ENCODE measurements at places on chromosomes 2 and 18. TPM values are rescaled to one million over a fixed set of nuclear protein-coding genes. Genes with fewer than 3 reads are reported as not detected.

GRCh38 chr2:62870966-62871365 is 165.5 kb downstream of the EHBP1 start:
- H3K27ac ChIP-seq, result no peak overlapping the region
- no peaks in the 10 kb centered on the region for H3K4me1 ChIP-seq
- H3K27me3 ChIP-seq, result no peaks in the 10 kb centered on the region

- no peak for DNase-seq
- H3K36me3 ChIP-seq, result no peaks in the 10 kb centered on the region
- no peak overlapping the region for H3K27ac ChIP-seq
- no peak overlapping the region for H3K4me3 ChIP-seq
These were observed 107.6 kb upstream of the CYRIA start for GRCh38 chr2:16773080-16773713.

- DNase-seq, result no peak
- H3K36me3 ChIP-seq, result no peaks in the 10 kb centered on the region
- H3K27ac ChIP-seq, result peak overlapping the region; percentile 77
- peaks cover 47% of the 10 kb centered on the region for H3K4me1 ChIP-seq
- peak overlapping the region; percentile 93 for H3K4me3 ChIP-seq
These were observed 755 bp downstream of the SPAST start for GRCh38 chr2:32064021-32064601.

DNA sequence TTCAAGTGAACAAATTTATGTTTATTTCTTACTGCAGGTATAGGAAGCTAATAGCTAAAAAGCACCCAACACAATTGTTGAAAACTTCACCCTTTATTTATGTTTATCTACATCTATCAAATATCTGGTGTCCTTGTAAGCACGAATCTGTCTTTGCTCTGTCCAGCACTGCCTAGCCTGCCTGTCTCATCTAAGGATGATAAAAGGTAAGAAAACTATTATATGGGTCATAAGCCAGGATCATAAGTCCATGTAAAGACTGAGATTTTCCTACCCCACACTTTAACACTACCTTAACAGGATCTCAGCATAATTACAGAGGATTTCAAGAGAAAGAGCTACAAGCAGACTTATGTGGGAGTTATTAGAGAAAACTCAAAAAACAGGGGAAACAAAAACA is 365.6 kb upstream of the TMEFF2 start:
- no peak overlapping the region for H3K4me3 ChIP-seq
- H3K36me3 ChIP-seq, result no peaks in the 10 kb centered on the region

DNA sequence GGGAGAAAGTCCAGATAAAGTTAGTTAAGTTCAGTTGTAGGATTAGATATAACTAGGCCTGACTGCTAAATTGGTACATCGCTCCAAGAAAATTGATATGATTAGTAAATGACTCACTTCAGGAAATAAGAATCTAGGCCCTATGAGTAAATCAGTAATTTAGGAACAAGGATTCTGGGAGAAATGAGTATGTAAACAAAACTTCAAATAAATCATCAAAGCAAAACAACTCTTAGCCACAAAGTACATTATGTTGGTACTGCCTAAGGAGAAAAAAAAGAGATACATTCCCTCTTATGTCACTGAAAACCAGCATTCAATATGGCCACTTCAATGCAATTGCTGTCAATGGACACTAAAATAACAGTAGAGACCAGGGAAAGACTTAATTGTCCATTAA is 529.1 kb downstream of the ZNF804A start:
- DNase-seq, result no peak
- no peak overlapping the region for H3K4me3 ChIP-seq
- no peaks in the 10 kb centered on the region for H3K36me3 ChIP-seq
- no peaks in the 10 kb centered on the region for H3K27me3 ChIP-seq

- no peaks in the 10 kb centered on the region for H3K4me1 ChIP-seq
- no peak overlapping the region for H3K4me3 ChIP-seq
- DNase-seq, result no peak
- H3K27ac ChIP-seq, result no peak overlapping the region
- no peaks in the 10 kb centered on the region for H3K36me3 ChIP-seq
These were observed 66.9 kb upstream of the MAP3K20 start for GRCh38 chr2:173008786-173009185.

GRCh38 chr18:78649421-78649820 is 330.2 kb upstream of the SALL3 start:
- H3K27me3 ChIP-seq, result no peaks in the 10 kb centered on the region
- no peaks in the 10 kb centered on the region for H3K36me3 ChIP-seq
- H3K4me1 ChIP-seq, result no peaks in the 10 kb centered on the region
- H3K4me3 ChIP-seq, result no peak overlapping the region
- H3K27ac ChIP-seq, result no peak overlapping the region
- DNase-seq, result no peak

DNA sequence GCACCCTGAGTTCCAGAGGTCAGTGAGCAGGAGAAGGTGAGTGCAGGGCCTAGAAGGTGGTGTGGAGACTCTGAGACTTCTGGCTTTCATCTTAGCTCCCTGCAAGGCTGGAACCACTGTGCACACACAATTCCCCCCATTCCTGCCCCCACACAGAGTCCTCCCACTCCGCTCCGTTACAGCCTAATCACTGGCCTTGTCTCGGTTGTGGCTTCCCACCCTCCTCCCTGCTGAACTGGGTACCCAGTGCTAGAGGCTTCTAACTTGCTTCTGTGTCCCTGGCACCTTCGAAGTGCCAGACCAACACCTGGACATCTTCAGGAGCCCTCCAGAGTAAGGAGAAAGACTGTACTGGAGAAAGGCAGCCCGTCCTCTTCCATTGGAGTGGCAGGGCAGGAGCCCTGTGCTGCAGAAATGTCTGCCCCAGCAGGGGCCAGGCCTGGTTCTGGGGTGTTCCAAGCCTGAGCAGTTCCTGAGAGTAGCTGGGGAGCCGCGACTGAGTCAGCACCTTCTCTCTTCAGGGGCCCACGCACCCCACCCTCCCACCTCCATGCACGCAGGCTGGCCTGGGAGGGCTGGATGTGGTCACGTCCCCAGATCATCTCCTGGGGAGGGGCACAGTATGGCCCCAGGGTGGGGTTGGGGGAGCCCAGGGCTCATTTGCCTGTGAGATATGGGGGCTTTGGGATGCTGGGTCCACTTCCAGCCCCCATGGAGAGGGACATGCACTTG is 23.4 kb downstream of the CROCC2 start:
- no peaks in the 10 kb centered on the region for H3K4me1 ChIP-seq
- no peak overlapping the region for H3K27ac ChIP-seq
- DNase-seq, result no peak

DNA sequence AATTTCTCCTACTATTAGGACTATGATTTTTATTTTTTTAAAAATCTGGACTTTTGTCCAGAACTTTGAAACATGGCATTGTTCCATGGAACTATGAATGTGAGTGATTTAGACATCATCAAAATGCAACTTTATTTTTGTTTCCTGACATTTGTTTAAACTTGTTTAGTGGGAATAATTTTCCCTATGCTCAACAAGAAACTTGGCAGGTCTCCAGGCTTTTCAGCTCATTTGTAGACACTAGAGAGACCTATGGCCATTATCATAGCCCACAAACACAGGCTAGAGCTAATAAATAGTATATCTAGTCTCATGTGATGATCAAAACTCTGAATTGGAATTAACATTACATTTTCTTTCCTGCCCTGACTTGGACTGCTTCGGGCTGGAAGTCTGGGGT is 145.1 kb upstream of the CELF4 start:
- no peaks in the 10 kb centered on the region for H3K36me3 ChIP-seq
- H3K4me1 ChIP-seq, result no peaks in the 10 kb centered on the region
- H3K27ac ChIP-seq, result no peak overlapping the region
- no peak for DNase-seq

- H3K27me3 ChIP-seq, result no peaks in the 10 kb centered on the region
- peaks cover 5% of the 10 kb centered on the region for H3K4me1 ChIP-seq
- peak within 1 kb of the TSS; percentile 27 for H3K27ac ChIP-seq
- no peaks in the 10 kb centered on the region for H3K36me3 ChIP-seq
- no peak within 1 kb of the TSS for H3K4me3 ChIP-seq
These were observed at the start of gene FAM124B for GRCh38 chr2:224401641-224402342. Gene FAM124B, minus strand, starts transcription at chr2:224402107. Its CDS starts 339 bp downstream, at chr2:224401768.

- no peaks in the 10 kb centered on the region for H3K36me3 ChIP-seq
- H3K4me3 ChIP-seq, result no peak overlapping the region
- H3K27me3 ChIP-seq, result no peaks in the 10 kb centered on the region
- H3K4me1 ChIP-seq, result no peaks in the 10 kb centered on the region
These were observed 139.1 kb downstream of the CYP26B1 start for GRCh38 chr2:72008608-72009007.

DNA sequence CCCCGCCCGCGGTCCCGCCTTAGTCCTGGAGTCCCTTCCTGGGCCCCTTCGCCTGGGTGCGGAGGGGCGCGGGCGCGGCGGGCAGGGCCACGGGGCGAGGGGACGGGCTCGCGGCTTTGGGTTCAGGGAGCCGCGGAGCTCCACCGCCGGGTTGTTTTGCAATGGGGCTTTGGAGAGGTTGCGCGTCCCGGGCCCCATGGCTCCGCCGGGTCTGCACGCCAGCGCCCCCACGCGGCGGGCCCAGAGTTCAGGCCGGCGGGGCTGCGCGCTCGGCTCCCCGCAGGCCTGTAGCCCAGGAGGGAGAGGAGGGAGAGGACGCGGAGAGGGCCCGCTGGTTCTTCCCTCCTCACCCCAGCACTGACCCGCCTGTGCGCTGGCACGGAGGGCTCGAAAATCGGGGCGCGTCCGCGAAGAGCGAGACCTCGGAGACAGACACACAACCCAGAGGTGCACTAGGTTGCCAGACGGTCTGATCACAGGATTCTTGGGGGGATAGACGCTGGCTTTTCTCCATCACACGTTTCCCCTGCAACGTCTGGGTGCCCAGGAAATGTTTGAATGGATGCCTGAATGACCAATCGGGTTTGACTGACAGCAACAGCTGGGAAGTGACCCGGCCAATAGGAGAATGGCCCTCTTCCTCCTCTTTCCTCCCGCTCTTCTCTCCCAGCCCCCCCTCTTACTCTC is 4.9 kb upstream of the SIX2 start:
- no peak for DNase-seq
- H3K27me3 ChIP-seq, result peaks cover 24% of the 10 kb centered on the region

DNA sequence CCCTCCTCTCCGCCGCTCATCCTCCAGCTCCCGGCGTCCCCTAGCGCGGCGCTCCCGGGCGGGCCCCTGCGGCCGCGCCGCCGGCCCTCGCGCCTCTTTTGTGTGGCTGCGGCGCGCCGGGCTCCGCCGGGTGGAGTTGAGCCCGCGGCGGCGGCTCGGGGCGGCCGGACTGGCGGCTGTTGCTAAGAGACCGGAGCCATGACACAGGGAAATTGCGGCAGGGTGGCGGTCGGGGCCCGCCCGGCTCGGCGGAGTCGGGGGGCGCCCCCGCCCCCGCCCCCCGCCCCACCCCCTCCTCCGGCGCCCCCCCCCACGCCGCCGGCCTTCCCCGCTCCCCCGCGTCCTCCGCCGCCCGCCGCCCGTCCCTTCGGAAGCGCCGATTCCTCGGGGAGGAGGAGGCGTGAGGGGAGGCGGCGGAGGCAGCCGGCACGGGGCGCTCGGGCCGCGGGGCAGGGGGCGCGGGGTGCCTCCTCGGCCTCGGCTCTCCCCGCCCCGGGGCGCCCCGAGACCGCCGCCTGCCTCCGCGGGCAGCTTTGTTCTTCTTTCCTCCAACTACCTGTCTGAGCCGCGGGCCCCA is at the start of gene TMEM200C:
Gene TMEM200C, minus strand, starts transcription at position 224 of the 577 bp plus-strand sequence. CDS start 3,459 bp downstream, outside the sequence.
- H3K27ac ChIP-seq, result no peak within 1 kb of the TSS
- no peak within 1 kb of the TSS for H3K4me3 ChIP-seq
- DNase-seq, result no peak
- no peaks in the 10 kb centered on the region for H3K4me1 ChIP-seq
- H3K27me3 ChIP-seq, result peaks cover 23% of the 10 kb centered on the region

- no peaks in the 10 kb centered on the region for H3K27me3 ChIP-seq
- H3K4me3 ChIP-seq, result no peak overlapping the region
- no peaks in the 10 kb centered on the region for H3K36me3 ChIP-seq
- H3K27ac ChIP-seq, result no peak overlapping the region
- DNase-seq, result no peak
- H3K4me1 ChIP-seq, result no peaks in the 10 kb centered on the region
These were observed 154.6 kb downstream of the THADA start for GRCh38 chr2:43441195-43441594.

- H3K4me3 ChIP-seq, result peak overlapping the region; percentile 42
- peak overlapping the region; percentile 45 for H3K27ac ChIP-seq
- H3K4me1 ChIP-seq, result peaks cover 41% of the 10 kb centered on the region
- peak; percentile 31 for DNase-seq
These were observed 214.2 kb downstream of the PTGR3 start for GRCh38 chr18:74994502-74995418.

GRCh38 chr2:178413472-178414265 is 37.3 kb downstream of the PRKRA start:
- peak overlapping the region; percentile 69 for H3K27ac ChIP-seq
- no peaks in the 10 kb centered on the region for H3K36me3 ChIP-seq
- peak; percentile 78 for DNase-seq
- peak overlapping the region; percentile 80 for H3K4me3 ChIP-seq

- H3K4me1 ChIP-seq, result peaks cover 7% of the 10 kb centered on the region
- no peak overlapping the region for H3K27ac ChIP-seq
- DNase-seq, result no peak
- H3K36me3 ChIP-seq, result no peaks in the 10 kb centered on the region
- no peak overlapping the region for H3K4me3 ChIP-seq
These were observed 49.1 kb upstream of the PIK3C3 start for GRCh38 chr18:41905786-41906527.

The CRYBA2 gene
- not detected for total RNA-seq

The UCN gene
- 5.1 TPM for total RNA-seq

The SEC11C gene
- total RNA-seq, result 89.3 TPM

The RAX gene
- not detected for total RNA-seq

The SERPINB13 gene
- not detected for total RNA-seq

The MEIS1 gene
- total RNA-seq, result not detected

The EML4 gene
- 168 TPM for total RNA-seq

The AQP12B gene
- total RNA-seq, result not detected

The CPLX4 gene
- not detected for total RNA-seq

The LAMA1 gene
- not detected for total RNA-seq
